GM13976 (cell line): ENCODE measurements at places on chromosomes 2 and 18.

- DNase-seq = no peak
These were observed 100.1 kb upstream of the ASAP2 start for GRCh38 chr2:9106338-9107167.

GRCh38 chr18:4400911-4401310, 54.2 kb downstream of the DLGAP1 start:
- DNase-seq = no peak

DNA sequence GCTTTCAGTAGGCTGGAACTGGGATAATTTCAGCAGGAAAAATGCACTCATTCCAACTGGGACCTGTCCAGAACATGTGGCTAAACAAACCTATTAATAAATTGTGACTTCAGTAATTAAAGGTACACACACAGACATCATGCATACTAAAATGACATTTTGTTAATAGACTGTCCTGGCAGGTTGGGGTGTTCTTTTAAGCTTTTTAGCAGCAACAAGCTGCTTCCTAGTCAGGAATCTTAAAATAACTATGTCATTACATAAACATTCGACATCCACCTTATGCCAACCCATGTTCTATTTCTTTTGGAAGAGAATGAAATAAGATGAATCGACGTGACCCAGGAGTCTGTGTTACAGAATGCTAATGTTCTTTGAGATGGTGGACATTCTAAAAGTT, 435.7 kb downstream of the TXNL1 start:
- DNase-seq = no peak

DNA sequence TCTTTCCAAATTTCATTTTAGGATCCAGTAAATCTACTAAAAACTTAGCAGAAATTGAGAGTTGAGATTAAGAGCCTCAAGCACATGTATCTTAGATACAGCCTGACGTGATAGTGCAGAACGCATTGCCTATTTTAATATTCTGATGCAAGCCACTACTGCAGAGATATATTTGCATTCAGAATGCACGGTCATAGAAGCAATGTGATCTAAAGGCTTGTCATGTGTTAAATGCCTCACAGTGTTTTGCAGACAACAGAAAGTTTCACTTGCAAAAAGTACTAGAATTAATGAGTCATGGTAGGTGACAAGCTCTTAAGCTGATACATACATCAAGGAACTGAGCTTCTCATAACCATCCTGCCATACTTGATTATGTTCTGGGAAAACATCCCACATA, 886.7 kb upstream of the CHAC2 start:
- DNase-seq = no peak

DNA sequence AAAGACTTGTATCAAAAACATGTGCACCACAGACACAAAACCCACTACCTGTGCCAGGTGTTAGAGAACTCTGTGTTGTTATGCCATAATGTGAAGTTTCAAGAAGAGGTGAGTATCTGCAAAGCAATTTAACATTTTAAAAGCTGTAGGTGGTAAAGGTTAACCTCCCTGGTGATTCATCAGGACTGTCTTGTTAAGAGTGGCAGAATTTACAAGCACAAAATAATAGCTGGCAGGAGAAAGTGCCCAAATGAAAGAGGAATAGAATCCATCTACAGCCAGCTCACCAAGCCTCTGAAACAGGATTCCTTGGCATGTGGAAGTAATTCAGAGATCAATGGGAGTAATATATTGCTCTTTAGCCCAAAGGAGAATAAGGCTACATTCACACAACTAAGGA, 230.7 kb downstream of the AFF3 start:
- DNase-seq = no peak

GRCh38 chr2:198311020-198311419, 506.6 kb downstream of the PLCL1 start:
- DNase-seq = no peak

- DNase-seq = no peak
These were observed 260.7 kb upstream of the KLHL29 start for GRCh38 chr2:23124214-23124750.

DNA sequence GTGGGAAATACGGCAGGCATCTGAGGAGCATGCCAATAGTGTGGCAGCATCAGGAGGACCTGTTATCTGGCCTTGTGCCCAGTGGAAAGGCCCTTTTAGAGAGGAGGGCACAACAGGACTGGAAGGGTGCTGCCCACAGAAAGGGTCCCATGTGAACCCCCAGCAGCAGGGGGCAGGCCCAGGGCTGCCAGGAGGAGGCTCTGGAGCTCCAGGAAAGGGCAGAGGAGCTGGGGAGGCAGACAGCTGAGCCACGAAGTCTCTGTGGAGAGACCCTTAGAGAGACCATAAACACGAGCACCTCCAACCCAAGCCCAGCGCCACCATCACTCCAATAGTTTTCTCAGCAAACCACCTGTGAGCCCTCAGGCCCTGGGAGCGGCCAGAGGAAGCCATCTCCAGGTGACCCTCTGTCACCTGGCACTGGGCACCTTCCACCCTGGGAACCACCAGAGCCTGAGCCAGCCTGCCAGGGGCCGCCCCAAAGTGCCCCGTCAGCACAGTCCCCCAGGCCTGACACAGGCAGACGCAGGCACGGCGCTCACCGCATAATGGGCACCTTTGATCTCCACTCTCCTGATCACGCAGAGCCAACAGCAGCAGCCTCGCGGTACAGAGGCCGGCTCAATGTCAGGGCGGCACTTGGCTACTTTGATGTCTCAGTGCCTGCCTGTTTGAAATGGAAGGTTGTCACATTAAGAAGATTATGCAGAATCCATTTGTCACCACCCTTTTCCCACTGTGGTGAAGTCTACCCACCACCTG, 162.5 kb upstream of the RAB6C start:
- DNase-seq = peak; percentile 7

DNA sequence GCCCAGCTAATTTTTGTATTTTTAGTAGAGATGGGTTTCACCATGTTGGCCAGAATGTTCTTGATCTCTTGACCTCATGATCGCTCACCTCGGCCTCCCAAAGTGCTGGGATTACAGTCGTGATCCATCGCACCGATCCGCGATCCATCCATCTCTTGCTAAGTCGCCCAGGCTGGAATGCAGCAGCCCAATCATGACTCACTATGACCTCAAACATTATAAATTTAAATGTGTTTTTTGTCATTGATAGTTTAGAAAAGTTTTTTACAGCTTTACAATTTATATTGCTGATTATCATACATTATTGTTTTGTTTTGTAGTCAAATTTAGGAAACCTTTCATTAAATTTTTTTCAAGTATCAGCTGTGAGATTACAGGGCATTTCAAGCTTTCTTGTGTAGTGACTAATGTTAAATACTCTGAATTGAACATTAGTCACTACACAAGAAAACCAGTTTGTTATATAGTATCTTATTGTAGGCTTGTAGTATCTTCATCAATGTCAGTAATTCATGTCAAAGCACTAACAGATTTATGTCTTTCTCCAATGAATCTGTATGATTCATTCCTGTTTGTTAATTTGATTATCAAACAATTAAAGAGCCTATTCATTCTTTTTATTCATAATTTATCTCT, 37.5 kb downstream of the NR4A2 start:
- no peak for DNase-seq

- DNase-seq = no peak
These were observed 15.7 kb upstream of the GPR17 start for GRCh38 chr2:127630096-127630863.

GRCh38 chr18:24602201-24602600, 141.8 kb downstream of the HRH4 start:
- no peak for DNase-seq

- no peak for DNase-seq
These were observed 28.5 kb downstream of the STON1 start for GRCh38 chr2:48558456-48558855.

DNA sequence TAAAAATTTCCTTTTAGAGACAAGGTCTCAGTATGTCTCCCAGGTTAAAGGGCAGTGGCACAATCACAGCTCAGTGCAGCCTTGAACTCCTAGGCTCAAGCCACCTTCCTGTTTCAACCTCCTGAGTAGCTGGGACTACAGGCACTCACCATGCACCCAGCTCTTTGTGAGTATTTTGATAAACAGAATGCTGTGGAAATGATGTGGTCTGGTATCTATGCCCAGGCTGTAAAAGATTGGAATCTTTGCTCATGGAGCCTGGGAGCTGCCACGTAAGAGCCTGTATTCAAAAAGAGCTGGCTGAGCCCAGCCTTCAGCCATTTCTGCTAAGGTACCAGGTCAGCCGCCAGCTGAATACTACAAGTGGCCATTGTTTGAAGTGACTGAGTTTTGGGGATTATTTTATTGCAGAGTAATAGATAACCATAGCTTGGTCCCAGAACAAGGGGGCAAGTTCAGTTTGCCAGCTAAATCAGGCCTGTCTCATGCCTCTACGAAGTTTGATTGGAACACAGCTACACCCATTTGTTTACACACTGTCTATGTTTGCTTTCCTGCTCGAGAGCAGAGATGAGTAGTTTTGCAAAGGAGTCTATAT, 21.3 kb upstream of the ARL5A start:
- no peak for DNase-seq

DNA sequence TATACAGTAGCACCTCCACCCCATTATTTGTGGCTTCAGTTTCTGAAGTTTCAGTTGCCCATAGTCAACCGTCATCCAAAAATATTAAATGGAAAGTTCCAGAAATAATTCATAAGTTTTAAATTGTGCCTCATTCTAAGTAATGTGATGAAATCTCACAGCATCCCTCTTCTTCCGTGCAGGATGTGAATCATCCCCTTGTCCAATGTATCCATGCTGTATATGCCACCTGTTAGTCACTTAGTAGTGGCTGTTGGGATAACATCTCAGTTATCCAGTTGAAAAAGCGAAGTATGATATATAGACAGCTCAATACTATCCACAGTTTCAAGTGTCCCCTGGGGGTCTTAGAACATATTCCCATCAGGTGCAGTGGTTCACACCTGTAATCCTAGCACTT, 119.1 kb upstream of the OTX1 start:
- no peak for DNase-seq

DNA sequence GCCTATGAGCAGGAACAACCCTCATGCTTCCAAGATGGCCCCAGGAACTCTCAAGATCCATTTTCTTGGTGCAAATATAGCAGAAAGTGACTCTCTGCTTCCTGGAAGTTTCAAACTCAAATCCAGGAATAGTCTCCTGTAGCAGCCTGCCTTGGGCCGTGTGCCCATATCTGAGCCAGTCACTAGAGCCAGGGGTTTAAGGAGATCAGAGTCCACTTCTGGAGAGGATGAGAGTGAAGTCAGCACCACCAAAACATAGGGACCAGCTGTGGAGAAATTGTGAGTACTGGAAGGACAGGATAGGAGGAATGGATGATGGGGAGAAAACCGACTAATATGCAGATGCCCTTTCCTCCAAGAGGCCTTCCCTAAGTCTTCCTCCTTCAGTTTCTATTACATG, 33.2 kb downstream of the PSD4 start:
- DNase-seq = no peak
